ENCODE measurements at places on chromosomes 11 and 22.

GRCh38 chr11:122757201-122757600, 81.1 kb upstream of the CRTAM start:
- DNase-seq: no peak

- DNase-seq: no peak
Measured at GRCh38 chr22:42641801-42642413, 1.5 kb upstream of the ATP5MGL start.

DNA sequence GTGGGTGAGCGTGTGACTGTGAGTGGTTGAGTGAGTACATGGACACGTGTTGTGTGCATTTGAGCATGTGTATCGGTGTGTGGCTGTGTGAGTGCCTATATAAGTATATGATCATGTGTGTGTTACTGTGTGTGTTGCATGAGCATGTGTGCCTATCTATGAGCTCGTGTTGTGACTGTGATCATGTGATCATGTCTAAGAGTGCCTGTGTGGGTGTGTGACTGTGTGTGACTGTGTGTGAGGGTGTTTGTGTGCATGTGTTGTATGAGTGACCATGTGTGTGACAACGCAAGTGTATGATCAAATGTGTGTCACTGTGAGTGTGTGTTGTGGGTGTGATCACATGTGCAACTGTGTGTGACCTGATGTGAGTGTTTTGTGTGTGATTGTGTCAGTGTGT, 88.8 kb downstream of the UBASH3B start:
- no peak for DNase-seq

DNA sequence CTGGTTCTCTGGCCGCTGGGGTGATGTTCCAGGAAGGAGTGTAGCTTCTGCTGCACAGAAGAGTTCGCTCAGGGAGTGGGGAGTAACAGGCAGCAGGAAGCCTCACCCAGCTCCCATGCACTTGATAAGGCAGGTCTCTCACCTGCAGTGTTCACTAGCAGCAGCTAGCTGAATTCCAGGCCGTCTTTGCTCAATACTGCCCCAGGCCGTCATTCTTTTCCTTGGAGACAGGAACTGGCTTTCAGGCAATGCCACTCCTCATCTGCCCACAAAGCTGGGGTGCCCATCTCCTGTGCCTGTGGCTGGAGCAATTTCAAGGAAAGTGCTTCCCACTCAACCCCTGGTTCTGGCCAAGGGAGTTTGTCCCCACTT, 66.1 kb downstream of the ARHGAP42 start:
- no peak for DNase-seq

- DNase-seq: no peak
Measured at GRCh38 chr11:58494101-58494500, 13.8 kb downstream of the OR5B21 start.

GRCh38 chr22:17368554-17369438, 464 bp upstream of the CECR2 start:
- DNase-seq: no peak

DNA sequence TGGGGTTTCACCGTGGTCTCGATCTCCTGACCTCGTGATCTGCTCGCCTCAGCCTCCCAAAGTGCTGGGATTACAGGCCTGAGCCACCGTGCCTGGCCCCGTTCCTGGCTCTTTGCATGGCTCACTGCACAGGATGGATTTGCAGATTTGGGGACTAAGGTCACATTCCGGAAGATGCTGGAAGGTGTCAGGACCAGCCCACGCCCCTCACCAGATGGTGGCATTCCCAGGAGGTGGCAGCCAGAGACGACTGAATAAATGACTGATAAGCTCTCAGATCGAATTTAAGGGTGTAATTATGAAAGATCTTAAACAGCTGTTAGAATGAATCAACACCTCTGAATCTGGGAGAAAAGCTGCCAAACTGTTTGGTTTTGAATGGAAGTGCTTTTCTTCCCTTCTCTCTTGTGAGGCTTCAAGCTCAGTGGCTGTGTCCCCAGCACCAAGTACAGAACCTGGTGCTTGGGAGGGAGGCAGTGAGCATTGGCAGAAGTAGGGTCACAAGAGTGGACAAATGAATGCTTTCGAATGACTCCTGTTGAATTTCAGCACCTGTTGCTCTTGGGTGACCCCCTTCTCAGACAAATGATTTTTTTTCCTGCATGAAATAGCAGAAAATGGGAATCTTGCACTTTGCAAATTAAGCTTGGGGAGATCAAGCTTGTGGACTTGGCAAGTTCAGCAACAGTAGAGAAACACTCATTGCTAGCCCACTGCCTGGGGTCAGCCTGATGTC, 69.6 kb downstream of the KIAA1671 start:
- no peak for DNase-seq

DNA sequence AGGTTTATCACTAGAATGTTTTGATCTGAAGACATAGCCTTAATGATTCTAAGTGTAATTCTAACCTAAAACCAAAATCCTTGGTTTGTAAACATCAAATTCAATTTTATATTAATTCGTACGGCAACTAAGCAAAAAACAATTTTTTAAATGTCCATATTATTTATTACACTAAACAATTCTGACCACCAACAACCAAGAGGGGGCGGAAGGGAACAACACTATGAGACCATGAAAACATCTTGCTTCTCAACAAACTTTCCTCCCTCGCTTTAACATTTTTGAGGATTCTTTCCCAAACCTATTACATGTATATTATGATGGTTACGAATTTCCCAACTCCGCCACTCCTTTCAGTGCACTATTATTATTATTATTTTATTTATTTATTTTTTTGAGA, 6.5 kb upstream of the UCP2 start:
- DNase-seq: no peak

DNA sequence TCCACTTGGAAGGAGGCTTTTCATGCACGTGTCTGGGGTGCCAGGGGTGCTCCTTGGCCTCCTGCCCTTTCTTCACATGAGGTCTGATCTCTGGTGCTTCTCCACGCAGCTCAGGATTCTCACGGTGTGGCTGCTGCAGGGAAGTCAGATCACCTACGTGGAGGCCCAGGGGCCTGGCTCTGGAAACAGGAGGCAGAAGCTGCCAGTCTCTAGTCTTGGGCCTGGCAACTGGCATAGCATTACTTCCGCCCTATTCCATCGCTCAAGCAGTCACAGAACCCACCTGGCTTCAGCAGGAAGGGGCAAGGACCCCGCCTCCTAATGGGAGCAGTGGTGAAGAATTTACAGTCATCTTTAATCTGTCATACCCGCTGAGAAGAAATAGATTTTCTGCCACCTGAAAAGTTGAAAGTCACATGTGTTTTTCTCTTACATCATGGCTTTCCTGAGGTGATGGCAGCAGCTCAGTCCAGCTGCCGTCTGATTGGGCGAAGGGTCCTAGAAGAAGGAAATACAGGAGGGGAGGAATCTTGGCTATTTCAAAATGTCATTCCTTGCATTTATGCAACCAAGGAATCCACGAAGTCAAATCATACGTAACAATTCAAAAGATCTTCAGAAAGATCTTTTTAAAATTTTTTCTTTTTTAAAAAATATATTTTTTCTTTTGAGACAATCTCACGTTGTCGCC, 50.1 kb upstream of the DKK3 start:
- DNase-seq: no peak

DNA sequence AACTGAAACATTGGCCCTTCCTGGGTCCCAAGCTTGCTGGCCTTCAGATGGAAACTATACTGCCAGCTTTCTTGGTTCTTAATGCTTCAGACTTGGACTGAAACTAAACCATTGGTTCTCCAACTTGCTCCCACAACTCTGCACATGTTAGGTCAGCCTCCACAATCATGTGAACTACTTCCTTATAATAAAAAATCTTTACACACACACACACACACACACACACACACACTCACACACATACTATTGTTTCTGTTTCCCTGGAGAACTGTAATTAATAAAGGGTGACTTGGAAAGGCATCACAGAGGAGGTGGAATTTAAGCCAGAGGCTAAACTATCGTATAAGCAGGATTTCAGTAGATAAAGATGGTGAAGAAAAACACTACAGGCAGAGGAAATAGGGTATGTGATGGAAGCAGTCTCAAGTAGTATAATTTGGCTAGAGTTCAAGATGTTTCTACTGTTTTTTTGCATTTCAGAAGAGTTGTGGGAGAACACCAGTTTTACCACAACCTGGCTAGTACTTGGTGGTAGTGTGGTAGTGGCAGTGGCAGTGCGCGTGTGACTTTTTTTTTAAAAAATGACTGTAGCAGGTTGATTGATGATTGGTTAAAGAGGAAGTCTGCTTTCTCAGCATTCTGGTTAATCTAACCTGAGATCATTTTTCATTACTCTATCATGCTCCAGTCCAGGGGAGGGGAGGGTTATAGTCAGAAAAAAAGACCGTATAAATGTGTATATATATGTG, 70.1 kb downstream of the PDE3B start:
- no peak for DNase-seq

GRCh38 chr11:112408517-112408916, 147.9 kb upstream of the PLET1 start:
- DNase-seq: no peak

DNA sequence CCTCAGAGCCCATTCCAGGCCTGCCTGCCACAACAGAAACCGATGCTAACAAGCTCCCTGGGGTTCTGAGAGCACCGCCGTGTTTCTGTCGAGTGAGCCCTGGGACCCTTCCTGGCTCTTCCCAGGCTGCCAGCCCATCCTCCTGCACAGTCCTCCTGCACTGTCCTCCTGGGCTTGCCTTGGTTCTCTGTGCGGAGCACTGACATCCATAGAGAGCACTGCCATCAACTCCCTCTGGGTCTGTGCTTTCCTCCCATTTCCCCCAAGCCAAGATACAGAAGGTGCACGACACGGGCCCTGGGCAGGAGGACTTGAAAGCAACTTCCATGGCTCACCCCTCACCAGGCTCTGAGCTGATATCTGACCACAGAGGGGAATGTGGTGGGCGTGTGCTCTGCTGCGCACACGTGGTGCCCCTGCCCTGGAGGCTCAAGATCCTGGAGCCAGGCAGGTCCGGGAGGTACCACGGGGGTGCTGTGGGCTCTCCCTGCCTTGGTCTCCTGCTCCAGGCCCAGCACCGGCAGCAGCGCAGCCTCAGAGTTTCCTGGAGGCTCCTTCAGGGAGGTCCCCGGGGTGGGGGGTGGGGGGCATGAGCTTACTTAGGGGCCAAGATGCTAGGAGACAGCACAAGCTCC, 304.2 kb downstream of the BRD1 start:
- no peak for DNase-seq

GRCh38 chr11:33730716-33731115, 5.5 kb downstream of the CD59 start:
- no peak for DNase-seq

GRCh38 chr11:11463405-11463804, 110.4 kb upstream of the CSNK2A3 start:
- DNase-seq: no peak

- DNase-seq: no peak
Measured at GRCh38 chr22:29393019-29393608, 4.7 kb upstream of the AP1B1 start.

- no peak for DNase-seq
Measured at GRCh38 chr11:128339792-128340191, 247.6 kb downstream of the ETS1 start.

DNA sequence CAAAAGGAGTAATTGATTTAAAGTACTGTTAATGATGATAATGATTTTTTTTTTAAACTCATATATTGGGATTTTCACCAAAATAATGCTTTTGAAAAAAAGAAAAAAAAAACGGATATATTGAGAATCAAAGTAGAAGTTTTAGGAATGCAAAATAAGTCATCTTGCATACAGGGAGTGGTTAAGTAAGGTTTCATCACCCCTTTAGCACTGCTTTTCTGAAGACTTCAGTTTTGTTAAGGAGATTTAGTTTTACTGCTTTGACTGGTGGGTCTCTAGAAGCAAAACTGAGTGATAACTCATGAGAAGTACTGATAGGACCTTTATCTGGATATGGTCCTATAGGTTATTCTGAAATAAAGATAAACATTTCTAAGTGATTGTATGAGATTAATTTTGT, 43.9 kb downstream of the RRM1 start:
- no peak for DNase-seq

DNA sequence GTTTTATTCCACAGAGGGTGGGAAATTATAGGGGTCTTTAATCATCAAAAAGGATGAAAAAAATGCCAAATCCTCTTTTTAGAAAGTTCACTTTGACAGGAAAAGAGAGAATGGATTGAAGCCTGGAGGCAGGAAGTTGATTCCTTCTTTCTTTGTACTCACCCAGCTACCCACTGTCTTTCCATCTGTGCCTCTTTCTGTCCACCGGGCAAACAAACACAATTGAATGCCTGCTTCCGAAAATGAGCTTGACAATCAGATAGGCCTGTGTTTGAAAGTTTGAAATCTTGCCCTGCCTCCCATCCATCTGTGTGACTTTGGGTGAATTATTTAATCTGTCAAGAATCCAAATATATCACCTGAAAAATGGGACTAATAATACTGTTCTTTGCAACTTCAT, 81.1 kb downstream of the SCN3B start:
- no peak for DNase-seq

- no peak for DNase-seq
Measured at GRCh38 chr22:37001826-37002225, 17.4 kb downstream of the TST start.

Measured in stimulated activated CD8-positive, alpha-beta memory T cell treated with anti-CD3 and anti-CD28 coated beads, Interleukin-4, amount 100 ng/mL, for 1 hour (primary cell).